GM23338 (cell line): ENCODE measurements at places on chromosomes 5 and 9. TPM values are rescaled to one million over a fixed set of nuclear protein-coding genes. Genes with fewer than 3 reads are reported as not detected.

PCDHB15 gene
- 8.0 and 12.1 TPM in 2 replicates for total RNA-seq

POC5 gene
- 25.2 and 25.9 TPM in 2 replicates for total RNA-seq

TAL2 gene
- total RNA-seq, result not detected in 2 replicates

GHR gene
- 0.39 and 1.9 TPM in 2 replicates for total RNA-seq

DNA sequence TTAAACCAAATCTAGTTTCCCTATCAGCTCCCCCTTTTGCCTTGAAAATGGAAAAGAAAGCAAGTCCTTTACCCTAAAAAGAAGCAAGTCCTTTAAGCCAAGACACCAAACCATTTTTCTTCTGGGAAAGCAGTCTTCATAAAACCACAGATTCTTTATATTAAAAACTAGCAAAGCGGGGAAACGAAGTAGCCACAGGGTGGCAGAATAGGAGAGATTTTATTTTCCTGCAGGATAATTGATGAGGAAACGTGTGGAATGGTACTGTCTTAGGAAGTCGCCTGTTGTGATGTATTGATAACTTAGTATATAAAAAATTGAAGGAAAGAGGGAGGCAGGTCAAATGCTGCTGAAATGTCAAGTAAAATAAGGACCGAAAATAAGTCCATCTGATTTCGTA, 41.1 kb downstream of the ZNF883 start:
- DNase-seq, result peak; percentile 38

GRCh38 chr5:159897786-159898393, 18.4 kb upstream of the ADRA1B start:
- DNase-seq, result no peak

- no peak for DNase-seq
Observed at GRCh38 chr9:86288499-86289198, 6.3 kb upstream of the ISCA1 start.

DNA sequence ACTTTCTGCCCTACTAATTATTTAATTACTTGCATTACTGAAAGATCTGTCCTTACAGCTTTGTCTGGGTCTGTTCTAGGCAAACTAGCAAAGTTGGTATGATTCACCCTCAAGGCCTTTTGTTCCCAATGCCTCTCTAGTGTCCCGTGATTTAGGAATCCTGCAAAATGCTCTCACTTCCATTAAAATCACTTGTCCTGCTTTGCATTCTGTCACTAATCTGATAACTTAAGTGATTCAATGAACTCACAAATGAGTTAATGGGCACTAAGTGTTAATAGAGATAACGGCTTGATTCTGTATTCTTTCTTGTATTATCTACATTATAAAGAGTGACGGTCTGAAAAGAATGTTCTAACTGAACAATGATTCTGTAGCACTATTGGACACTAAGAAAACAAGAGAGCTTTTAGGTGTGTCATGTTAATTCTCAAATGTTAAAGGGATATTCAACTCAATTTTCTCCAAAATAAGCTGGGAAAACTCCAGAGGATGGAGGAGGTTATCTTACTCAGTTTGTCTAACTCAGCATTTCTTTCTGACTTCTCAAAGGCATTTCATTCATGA, 697.3 kb downstream of the CETN3 start:
- no peak for DNase-seq

- DNase-seq, result no peak
Observed at GRCh38 chr9:89687188-89687587, 82.4 kb downstream of the GADD45G start.

DNA sequence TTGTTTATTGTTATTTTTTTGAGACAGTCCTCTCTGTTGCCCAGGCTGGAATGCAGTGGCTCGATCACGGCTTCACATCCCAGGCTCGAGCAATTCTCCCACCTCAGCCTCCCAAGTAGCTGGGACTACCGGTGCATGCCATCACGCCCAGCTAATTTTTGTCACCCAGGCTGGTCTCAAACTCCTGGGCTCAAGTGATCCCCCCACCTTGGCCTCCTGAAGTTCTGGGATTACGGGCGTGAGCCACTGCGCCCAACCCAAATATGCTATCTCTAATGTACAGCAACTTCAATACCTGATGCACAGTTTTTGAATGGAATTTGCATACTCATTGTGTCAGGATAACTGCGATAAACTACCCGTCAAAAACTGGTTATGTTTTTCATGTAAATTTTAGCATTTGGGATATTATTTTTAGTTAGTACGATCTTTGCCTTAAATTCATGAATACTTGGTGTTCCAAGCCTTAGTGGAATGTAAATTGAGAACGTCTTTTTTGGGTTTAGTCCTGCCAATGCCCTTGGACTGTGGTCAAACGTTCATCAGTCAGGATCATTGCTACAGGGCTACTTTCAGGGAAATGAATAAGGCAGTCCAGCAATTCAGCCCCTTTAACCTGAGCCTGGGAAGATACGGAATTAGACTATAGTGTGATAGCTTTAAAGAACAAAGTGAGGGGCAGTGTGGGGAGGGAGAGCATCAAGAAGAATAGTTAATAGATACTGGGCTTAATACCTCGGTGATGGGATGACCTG, 4.4 kb downstream of the UGCG start:
- DNase-seq, result no peak

GRCh38 chr9:75591972-75592371, 298.5 kb upstream of the PCSK5 start:
- no peak for DNase-seq
